Posterior vena cava (tissue), 2 donors: ENCODE measurements at places on chromosomes 16 and 17. TPM values are rescaled to one million over a fixed set of nuclear protein-coding genes. Genes with fewer than 3 reads are reported as not detected.

DNA sequence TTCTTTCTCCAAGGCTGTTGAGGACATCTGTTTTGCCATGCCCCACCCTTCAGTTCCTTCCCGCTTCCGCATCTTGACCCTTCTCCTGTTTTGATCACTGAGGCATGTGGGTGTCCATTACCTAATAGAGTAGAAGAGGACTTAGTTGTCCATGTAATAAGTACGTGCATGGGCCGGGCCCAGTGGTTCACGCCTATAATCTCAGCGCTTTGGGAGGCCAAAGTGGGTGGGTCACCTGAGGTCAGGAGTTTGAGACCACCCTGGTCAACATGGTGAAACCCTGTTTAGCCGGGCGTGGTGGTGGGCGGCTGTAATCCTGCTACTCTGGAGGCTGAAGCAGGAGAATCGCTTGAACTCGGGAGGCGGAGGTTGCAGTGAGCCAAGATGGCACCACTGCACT, 637.8 kb upstream of the EEF2KMT start:
- no peak for DNase-seq

- DNase-seq = no peak
Measured at GRCh38 chr17:77481476-77482374, 341.0 kb downstream of the SEC14L1 start.

DNA sequence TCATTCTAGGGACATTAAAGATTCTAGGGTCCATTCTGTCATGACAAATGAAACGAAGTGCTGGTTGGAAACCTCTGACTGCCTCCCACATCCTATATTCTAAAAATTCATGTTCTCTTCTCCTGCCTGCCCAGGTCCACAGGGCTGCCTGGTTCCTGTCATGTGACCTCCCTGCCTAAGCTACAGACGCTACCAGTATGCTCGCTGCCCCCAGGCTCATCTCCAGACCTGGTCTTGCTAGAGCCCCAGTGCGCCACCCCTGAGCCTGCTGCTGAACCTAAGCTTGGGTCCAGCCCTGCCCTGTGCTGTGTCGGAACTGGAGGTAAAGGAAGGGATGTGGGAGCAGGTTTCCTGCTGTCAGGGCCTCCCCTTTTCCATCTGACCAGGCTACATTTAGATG, 231.6 kb upstream of the CDH5 start:
- no peak for DNase-seq

DNA sequence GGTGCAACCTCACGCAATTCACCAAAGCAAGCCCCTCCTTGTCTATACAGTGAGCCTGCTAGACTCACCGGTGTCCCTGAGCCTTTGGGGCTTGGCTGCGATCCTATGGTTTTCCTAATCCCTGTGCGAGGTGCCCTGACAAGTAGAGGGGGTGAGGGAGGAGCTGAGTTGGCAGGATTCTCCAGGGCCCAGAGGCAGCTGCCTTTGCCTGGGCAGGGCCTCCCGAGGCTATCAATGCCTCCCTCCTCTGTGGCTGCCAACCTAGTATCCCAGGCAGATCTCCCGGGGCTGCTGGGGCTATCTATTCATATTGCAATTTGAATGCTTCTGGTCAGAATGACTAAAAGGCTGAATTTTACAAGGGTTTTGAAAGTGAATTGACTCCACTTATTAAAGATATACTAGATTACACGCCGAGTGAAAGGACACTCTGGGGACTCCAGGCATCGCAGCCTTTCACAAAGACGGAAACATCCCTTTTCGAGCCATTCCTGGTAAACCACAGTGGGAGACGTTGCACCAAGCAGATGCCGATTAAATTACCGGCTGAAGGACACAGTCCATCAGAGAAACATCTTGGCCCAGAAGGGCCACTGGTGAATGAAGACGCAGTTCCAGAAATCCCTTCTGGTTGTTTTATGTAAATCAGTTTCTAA, 11.3 kb upstream of the PITPNM3 start:
- DNase-seq = no peak

The SOX9 gene
- 1.1 TPM for total RNA-seq

DNA sequence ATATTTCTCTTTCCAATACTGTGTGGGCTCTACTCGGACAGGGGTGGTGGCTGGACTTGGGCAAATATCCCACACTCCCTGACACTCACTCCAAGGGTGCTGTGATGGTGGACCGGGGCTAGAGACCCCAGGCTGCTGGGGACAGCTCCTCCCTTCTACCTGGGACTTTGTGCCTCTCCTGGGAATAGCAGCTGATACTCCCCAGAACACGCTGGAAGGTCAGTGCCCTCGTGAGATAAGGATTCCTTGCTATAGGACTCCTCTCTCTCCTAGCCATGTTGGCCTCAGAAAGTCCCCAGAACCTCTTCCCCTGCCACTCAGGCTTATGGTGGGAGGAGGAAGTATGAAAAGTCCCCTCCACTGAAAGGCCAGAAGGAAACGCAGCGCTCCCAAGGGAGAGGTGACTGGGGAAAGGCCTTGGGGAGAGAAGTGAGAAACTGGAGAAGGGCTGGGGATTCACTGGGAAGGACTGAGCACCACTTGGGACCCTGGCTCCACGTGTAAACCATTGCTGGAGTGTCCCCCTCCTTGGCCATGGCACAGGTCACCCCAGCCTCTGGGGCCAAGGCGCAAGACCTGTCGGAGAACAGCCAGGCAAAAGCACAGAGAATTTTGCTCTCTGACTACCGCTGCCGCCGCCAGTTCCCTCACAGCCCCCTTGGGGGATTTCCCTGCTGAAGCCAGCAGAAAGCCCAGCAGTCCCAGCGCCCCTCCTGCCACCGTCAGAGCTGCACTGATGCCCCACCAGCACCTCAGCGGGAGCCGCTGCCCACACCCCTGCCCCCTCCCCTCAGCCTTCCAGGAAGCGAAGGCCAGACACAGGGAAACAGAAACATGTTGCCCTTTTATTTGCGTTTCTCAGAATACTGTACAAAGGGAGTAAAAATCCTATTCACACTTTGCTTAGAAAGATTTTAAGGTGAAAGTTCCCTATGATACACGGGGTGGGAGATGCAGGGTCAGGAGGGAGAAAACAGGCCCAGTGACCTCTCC, 2.1 kb upstream of the GSDMB start:
- no peak for DNase-seq
